ENCODE measurements at places on chromosomes 12 and 14.

DNA sequence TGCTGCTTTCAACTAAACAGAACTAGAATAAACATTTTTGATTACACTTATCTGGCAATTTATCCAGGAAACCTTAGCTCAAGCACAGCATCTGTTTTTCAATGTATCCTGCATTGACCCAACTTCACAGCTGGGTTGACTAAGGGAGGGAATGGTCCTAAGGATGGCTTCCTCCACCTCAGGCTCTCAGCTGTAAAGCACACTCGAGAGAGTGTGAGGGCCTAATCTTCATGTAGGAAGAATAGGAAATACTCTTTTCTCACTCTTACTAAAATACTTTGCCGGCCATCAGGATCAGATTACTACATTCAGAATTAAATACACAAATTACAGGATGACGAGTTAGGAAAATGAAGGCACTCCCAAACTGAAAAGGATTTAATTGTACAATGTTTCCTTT lies 7.2 kb downstream of the SETD3 start:
- no peak for DNase-seq

DNA sequence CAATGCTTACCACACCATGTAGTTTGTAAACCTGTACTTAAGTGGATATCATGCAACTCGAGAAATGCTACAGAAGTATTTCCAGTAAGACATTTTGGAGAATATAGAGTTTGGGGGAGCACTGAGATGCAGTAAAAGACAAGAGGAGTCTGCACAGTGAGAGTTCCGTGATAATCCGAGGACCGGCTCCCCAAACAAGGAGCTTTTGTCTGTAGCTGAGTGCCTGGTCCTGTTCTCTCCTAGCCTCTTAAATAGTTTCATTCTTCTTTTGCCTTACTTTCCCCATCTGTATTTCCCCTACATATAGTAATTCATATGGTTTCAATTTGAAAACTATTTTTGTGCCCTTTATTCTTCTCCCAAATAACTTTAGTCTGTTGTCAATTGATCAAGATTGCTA lies 364.1 kb downstream of the EGLN3 start:
- DNase-seq = no peak

DNA sequence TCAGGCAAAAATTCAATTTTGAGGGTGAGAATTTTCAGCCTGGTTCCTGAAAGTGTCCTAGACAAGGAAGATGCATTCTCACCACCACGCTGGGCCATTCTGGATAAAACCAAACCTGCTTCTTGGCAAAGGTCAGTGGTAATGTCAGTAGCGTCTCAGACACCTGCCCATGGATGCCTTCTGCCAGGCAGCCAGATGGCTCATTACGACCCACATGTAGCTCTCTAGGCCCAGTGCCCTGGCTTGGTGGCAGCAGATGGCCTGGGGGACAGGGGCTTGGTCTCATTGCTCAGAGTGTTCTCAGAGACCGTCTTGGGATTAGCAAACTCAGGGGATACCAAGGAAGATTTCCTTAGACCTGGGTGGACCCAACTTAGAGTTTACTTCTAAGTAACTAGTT lies 105.1 kb downstream of the ARF6 start:
- DNase-seq = no peak

DNA sequence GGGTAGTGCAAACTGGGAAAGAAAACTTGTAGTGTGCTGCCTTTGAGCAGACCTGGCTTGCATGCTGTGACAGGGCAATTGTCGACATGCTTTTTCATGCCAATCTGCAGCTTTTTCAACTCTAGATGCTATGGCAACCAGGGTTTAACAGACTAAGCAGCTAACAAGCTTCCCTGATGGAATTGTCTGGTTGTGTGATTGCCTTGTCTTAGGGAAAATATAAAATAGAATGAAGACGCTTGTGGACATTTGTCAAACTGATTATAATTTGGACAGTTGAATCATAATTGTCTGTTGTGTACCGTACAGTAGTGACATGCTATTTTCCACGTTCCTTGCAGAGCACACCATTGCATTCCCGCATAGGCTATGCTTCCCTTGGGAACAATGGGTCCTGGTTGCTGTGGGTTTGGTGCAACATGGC lies 113.0 kb downstream of the FOXG1 start:
- no peak for DNase-seq

GRCh38 chr12:45182511-45182910 lies 33.4 kb upstream of the ANO6 start:
- no peak for DNase-seq

GRCh38 chr14:51447411-51447810 lies 204.3 kb upstream of the FRMD6 start:
- DNase-seq = no peak

- DNase-seq = no peak
Measured at GRCh38 chr12:74646831-74647230, 109.2 kb downstream of the ATXN7L3B start.

All from transverse colon (tissue), 4 donors.